GM12878 (cell line): ENCODE measurements at places on chromosomes 4 and X.

GRCh38 chr4:22508376-22508775 is 7.5 kb downstream of the ADGRA3 start:
- DNase-seq: no peak

GRCh38 chrX:9258421-9259104 is 206.3 kb upstream of the TBL1X start:
- no peak for DNase-seq

DNA sequence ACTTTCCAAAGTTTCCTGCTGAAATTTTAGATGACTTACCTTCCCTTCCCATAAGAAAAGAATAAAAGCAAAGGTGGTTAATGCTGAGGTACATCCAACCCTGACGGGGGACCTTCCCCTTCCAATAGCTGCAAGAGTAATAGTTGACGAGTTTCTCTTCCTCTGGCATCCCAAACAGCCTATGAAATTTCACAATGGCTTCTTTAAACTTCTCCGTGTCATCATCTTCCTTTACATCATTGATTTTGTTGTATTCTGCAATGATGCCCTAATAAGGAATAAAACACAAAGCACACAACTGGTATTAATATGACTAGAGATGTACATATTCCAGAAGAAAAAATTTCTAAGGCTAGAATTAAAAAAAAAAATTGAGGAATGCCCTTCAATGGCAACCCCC is 76.6 kb downstream of the TBC1D9 start:
- no peak for DNase-seq

GRCh38 chr4:187632260-187632995 is 363.1 kb upstream of the ZFP42 start:
- no peak for DNase-seq

DNA sequence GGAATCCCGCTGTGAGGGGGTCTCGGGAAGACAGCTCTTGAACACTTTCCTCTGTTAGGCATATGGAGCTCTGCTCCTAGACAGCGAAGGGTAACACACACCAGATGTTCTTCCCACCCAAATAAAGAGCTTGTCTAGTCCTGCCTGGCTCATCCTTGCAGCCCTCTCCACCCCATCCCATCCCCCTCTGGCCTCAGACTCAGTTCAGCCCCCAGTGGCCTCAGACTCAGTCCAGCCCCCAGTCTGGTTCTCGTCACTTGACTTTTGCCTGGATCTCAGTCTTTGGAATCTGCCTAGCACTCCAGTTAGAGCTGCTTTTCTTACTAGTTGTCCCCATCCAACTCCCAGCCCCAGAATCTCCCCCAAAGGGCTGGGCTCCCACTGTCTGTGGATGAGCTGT is 14.9 kb downstream of the RAB33A start:
- DNase-seq: no peak

GRCh38 chr4:2068198-2068470 is 9.0 kb downstream of the NAT8L start:
- DNase-seq: no peak
